ENCODE measurements at places on chromosomes 16 and 17.

DNA sequence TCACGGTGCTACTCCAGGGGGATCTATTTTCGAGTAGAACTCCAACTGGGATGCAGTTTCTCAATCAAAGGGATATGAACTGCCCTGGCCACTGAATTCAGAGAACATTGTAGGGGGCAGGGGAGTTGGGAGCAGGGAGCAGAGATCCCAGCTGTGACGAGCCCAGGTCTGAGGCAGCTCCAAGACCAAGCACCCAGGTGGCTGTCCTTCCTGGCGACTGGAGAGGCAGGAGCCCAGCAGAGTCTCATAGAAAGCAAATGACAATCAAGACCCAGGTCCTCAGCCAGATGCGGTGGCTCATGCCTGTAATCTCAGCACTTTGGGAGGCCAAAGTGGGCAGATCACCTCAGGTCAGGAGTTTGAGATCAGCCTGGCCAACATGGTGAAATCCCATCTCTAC, 60.1 kb downstream of the TK2 start:
- DNase-seq, result no peak

DNA sequence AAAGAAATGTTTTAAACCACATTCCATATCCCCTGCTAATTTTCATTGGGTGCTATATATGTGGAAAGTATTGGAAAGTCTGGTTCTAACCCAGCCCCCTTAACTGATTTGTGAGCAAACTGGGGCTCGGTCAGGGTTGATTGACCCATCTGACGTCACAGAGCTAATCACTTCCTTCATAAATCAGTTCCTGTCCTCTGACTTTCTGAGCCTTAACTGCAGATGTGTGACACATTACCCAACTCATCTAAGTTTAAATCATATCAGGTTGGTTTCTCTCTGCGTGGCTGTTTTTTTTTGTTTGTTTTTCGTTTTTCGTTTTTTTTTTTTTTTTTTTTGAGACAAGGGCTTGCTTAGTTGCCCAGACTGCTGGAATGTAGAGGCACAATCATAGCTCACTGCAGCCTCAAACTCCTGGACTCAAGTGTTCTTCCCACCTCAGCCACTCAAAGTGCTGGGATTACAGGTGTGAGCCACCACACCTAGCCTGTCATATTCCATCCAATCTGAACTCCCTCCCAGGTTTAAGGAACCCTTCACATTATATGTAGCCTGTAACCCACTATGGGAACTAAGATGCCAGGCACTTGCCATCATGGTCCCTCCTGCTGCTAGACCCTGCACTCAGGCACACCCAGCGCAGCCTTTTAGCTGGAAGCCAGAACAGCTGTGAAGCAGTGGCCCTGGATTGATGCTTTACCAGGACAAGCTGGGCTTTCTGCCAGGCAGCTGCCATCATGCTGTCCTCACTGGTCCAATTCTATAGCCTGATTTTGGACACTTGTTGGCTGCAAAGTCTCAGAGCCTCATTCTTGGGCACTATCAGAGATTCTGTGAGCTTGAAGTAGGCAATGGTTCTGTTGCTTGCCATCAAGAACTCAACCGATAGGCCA, 6.9 kb upstream of the BPTF start:
- no peak for DNase-seq

GRCh38 chr17:901964-902363, 77.6 kb downstream of the NXN start:
- DNase-seq, result no peak

DNA sequence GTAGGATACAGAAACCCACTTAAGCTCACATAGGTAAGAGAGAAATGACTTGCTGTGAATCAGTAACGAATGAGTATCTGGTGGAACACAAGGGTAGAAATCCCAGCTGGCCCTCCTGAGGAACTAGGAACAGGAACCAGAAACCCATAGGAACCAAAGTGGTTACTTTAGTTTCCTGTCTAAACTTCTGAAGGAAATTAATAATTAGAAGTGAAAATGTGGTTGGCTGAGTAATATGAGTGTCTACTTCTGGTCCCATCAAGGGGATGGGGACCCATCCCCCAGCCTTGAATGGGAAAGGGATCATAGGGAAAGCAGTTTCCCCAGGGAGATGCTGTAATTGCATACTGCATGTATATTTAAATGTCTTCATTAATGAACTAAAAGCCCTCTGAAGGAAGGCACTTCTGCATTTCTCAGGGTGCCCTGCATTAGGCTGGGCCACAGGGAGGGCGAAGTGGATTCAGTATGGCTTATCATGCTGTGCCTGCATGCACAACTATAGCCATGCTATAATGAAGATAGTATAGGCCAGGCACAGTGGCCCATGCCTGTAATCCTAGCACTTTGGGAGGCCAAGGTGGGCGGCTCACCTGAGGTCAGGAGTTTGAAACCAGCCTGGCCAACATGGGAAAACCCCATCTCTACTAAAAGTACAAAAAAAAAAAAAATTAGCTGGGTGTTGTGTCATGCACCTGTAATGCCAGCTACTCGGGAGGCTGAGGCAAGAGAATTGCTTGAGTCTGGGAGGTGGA, 45.6 kb downstream of the CYB5B start:
- peak; percentile 51 for DNase-seq

GRCh38 chr17:33019161-33019890, 27.7 kb downstream of the SPACA3 start:
- DNase-seq, result no peak

- no peak for DNase-seq
Observed at GRCh38 chr16:57862698-57863433, 60.6 kb upstream of the KIFC3 start.

DNA sequence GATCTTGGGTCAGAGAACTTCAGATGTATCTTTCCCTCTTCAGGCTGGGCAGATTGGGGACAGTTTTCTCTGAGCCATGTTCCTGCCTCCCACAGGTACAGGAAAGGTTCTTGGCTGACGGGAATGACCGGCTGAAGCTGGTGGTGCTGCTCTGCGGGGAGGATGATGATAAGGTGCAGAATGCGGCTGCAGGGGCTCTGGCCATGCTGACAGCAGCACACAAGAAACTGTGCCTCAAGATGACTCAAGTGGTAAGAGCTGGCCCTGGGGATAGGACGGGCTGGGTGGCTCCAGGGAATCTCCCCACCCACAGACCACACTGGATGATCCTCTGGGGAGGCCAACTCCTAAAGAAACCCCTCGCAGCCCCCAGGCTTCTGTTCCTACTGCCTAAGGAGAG, 10.9 kb downstream of the SLC35G3 start:
- DNase-seq, result no peak

GRCh38 chr16:31471241-31471874, 594 bp upstream of the TGFB1I1 start:
- no peak for DNase-seq

GRCh38 chr17:73027130-73027741, 65.3 kb downstream of the SLC39A11 start:
- DNase-seq, result no peak

GRCh38 chr17:64129515-64129764, 504 bp downstream of the ERN1 start:
- no peak for DNase-seq

- DNase-seq, result no peak
Observed at GRCh38 chr16:46763147-46763546, 15.0 kb upstream of the MYLK3 start.

DNA sequence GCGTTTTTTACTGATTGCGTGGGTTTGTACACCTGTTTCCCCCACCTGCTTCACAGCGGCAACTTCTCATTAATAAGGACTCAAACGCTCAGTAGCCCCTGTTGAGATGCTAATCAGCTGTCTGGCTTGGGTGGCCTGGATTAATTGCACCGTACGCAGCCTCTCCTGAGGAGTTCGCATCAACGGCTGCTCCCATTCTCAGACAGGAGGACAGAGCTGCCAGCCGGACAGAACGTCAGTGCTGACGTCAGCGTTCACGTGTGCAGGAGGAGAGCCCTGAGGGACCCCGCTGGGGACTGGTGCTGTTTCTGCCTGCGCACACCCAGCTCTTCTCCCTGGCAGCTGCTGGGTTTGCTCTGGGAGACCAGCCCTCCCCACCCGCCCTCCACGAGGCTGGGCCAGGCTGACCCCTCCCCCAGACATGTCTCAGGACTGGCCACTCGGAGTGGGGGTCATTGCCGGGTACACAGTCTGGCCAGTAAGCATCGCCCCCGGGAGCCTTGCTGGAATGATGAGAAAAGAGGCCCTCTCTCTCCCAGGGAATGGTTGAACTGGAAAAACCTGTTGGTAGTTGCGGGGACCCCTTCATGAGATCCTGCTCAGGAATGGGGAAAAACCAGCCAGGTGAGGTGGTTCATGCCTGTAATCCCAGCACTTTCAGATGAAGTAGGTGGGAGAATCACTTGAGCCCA, 5.7 kb upstream of the BANP start:
- no peak for DNase-seq

- DNase-seq, result no peak
Observed at GRCh38 chr17:50635982-50636803, 1.5 kb downstream of the ABCC3 start.

DNA sequence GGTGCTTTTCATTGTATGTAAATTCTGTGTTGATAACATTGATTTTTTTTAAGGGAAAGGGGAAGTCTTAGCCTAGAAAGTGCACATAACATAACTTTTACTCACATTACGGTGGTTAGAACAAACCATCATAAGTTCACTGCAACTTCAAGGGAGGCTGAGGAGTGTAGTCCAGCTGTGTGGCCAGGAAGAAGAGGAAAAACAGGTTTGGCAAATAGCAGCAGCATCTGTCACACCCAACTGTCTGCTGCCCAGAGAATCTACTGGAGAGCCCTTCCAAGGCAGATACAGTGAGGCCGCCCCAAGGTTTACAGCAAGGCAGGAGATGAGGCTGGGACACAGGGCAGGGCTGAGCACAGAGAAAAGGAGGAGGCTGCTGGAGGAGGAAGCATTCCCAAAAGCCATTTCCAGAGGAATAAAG, 60.6 kb downstream of the AIPL1 start:
- no peak for DNase-seq

All from GDM1 (cell line).